ENCODE measurements at places on chromosomes 12 and 14. TPM values are rescaled to one million over a fixed set of nuclear protein-coding genes. Genes with fewer than 3 reads are reported as not detected.

GRCh38 chr14:22226381-22226780 lies 362.6 kb downstream of the DAD1 start:
- DNase-seq: peak; percentile 87

DNA sequence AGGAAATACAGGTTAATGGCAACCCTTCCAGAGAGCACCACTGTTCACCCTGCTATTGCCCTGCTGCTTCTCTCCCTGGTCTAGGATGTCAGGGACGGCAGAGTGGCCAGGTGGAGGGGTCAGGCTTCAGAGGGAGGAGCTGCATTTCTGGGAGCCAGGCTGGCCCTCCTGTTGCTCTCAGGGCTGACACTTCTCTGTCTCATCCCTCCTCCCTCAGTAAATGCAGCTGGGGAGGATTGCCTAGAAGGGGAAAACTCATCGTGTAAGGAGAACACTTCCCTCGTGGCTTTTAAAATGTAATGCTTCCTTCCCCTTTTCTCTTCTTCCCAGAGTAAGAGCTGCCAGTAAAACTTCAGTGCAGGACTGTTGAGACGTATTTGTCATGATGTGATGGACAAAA lies 20.8 kb downstream of the SUSD6 start:
- no peak for DNase-seq

Gene PITPNM2
- polyA plus RNA-seq: 9.6 TPM

Gene GALNT9
- 2.4 TPM for polyA plus RNA-seq

Gene TPH2
- polyA plus RNA-seq: not detected

DNA sequence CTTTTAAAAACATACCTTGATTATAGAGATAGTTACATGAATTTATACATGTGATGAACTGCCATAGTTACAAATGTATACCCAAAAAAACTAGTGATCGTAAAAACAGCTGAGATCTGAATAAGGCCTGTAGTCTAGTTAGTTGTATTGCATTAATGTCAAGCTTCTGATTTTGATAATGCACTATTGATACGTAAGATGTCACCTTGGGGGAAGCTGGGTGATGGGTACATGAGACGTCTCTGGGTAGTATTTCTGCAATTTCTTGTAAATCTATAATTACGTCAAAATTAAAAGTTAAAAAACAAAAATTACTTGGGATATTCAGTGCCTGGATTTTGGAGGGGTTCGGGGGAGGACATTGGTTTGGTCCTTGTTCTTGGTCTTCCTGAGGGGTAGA lies 144.4 kb downstream of the SAMD4A start:
- DNase-seq: no peak

DNA sequence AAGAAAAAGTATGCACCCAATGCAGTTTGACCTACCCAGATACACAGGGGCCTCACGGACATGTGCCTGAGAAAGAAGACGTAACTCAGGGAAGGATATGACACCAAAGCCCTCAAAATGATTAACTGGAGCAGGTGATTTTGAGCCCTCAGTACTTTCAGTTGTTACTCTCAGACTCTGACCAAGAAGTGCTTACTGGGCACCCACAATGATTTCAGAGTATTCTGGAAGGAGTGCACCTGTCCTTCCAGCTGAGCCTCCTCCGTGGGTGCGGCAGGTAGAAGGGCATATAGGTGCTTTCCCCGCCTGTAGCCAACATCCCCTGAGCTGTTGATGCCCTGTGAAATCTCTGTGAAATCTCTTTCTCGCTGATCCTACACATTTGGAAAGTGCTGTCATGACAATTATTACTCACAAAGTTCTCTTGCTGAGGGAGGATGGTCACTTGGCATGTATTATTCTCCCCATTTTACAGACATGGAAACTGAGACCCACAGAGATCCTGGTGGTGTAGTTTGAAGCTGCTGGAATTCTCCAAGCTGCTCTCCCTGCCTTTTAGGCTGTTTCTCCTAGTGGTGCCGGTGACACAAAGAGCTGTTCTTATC lies 154.3 kb upstream of the CCND2 start:
- DNase-seq: peak; percentile 71

DNA sequence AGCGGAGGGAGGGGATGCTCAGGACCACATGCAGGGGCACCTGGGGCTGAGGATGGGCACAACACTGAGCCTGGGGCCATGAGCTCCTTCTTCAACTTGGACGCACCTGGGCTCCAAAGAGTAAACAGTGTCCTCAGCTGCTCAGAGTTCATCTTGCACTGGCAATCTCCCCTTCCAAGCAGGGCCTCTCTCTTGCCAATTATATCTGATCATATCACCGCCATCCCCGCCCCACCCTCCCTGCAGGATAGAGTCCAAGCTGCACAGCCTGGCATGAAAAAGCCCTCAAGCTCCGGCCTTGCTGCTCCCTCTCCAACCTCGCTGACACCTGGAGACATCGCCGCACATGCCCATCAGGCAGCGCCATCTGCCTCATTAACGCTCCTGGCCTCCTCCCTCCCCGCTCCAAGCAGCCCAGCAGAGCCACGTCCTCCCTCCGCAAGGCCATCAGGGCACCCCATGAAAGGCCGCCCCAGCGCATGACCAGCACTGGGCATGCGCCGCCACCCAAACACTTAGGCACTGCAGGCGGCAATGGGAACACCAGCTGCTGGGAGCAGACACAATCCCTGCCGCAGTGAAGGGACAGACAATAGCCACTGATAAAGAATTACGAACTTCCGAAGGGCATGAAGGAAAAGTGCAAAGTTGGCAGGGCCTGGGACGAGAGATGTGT lies 88.8 kb downstream of the CHGA start:
- DNase-seq: no peak

DNA sequence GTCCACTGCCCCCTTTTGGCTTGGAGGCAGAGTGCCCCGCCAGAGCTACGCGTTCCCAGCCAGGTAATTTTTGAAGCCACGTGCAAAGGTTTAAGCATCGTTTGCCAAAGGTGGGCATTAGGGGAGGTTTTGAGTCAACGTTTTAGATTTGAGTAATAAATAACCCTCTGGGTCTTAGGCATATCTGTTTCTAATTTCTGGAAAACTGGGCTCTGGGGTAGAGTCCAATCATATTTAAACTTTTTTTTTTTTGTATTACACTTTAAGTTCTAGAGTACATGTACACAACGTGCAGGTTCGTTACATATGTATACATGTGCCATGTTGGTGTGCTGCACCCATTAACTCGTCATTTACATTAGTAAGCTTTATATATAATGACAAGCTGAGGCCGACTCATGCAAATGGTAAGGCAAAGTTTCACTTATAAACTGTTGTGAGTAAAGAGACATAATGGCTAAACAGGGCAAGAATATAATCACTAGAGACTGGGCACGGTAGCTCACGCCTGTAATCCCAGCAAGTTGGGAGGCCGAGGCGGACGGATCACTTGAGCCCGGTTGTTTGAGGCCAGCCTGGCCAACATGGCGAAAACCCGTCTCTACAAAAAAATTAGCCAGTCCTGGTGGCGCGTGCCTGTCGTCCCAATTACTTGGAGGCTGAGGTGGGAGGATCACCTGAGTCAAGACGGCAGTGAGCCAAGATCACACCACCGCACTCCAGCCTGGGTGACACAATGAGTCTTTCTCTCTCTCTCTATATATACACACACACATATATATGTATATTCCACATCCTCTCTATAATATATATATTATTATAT lies 491 bp upstream of the NR2C1 start:
- no peak for DNase-seq

DNA sequence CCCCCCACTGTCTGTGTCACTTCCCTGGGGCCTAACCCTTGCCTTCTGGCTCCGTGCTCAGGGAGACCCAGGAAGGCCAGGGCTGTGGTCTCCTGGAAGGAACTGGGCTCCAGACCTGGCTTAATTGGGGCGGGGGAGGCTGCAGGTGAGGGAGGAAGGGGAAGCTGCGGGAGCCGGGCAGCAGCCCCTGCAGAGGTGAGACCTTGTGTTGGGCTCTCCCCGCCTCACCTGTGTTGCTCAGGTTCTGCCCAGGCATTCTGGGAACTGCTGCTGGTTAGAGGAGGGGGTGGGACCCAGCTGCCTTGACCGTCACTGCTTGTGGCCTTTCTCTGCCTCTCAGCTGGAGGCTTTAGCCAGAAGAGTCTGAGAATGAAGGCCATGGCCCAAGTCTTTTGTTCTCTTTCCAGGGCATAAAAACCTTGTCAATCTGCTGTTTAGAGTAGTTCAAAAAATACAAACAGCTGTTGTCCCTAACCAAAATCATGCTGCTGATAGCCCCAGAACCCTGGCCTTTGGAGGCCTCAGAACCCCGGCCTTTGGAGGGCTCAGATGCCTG lies 247.6 kb downstream of the CHST11 start:
- no peak for DNase-seq

DNA sequence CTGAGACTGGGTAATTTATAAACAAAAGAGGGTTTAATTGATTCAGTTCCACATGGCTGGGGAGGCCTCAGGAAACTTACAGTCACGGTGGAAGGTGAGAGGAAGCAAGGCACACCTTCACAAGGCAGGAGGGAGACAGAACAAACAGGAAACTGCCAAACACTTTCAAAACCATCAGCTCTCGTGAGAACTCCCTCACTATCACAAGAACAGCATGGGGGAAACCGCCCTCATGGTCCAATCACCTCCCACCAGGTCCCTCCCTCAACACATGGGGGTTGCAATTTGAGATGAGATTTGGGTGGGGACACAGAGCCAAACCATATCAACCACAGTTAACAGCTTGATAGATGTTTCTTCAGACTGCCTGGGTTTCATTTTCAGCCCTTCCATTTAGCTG lies 6.2 kb upstream of the GNPNAT1 start:
- DNase-seq: no peak

Gene POLE2
- polyA plus RNA-seq: 1.4 TPM

- no peak for DNase-seq
These were observed 92.4 kb downstream of the SAMD4A start for GRCh38 chr14:54659365-54659764.

Gene COA8
- polyA plus RNA-seq: 7.5 TPM

DNA sequence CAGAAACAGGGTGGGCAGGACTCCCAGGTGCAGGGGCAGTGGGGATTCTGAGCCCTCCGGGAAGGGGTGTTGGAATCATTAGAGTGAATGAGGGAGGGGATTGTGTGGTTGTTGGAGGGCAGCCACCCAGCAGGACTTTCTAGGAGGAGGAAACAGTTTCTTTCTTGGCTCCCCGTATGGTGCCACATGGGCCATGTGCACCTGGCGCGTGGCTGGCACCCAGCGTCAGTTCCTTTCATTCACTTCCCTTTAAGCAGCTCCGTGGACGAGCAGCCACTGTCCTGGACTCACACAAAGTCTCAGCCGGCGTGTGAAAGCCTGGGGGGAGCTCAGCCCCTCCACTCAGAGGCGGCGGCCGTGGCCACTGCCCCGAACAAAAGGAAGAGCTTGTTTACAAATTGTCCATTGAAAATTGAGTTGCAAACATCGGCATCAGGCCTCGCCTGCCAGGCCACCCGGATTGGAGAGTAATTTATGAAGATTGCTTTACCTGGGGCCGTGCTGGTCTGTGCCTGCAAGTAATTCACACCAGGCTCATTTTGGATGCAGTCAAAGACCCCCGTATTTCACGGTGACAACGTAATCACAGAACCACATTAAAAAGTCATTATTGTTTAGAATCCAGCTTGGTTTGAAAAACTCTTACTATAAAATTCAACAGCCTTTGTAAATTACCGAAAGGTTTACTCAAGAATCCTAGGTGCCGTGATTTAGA lies 101.7 kb upstream of the C14orf180 start:
- DNase-seq: no peak

DNA sequence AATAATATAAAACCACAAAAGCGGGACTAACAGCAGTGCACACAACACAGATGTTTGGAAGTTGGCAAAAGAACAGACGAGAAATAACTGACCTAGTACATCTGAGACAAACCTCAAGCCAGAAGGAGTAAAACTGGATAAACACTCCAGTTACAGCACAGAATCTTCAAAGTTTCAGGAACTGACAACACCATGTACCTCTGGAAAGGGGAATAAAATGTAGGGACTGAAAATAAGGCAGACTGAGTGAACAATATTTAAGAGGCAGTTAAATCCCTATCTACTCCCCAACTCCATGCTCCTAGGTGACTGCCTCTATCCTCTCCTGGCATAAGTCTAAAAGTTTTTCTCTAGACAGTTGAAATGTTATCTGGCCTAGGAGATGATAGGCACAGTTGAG lies 57.9 kb downstream of the ZFYVE21 start:
- no peak for DNase-seq

DNA sequence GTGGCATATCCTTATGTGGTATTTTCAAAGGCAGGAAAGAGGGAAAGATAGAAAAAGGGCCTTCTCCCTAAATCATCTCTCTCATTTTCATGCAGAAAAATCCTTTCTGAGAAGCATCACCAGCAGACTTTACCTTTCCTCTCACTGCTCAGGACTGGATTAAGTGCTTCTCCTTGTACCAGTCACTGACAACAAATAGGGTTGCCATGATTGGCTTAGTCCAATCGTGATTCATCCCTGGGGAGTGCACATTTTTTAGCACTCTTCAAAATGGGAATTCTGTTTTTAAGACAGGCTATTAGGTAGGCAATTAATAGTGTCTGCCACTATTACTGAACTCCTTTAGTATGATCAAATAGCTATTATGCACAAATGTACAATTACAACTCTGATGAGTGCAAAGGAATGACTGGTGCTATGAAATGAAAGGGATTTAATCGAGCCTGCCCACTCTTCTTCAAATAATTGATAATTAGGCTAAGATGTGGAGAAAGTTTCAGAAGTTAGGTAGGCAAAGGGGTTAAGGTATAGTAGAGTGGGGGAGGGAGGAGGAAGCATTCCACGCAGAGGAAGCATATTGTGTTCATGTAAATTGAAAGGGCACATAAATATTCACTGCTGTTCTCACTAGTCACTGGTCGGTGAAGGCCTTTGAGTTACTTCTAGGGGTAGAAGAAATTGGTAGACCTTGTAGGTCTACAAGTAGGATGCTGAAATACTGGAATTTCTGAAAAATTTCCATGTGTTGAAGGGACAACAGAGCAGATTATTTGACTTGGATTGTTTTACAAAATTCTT lies 84.0 kb downstream of the MSRB3 start:
- DNase-seq: no peak

Gene CLEC4D
- polyA plus RNA-seq: not detected

DNA sequence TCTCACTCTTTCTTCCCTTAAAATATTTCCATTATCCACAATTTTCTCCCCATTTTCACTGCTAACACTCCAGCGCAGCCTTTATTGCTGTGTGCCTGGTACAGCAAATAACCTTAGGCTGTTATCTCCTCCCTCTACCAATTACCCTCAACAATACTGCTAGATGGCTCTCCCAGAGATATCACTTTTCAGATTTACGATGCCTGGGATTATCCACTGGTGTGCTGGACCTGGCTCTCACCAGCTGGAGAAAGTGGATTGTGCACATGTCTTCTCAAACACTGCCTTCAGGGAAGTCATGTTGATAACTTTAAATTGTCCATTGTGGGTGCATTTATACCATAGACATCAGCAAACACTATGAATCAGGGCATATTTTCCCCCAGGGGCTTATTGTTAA lies 101.9 kb upstream of the ADAMTS20 start:
- no peak for DNase-seq

GRCh38 chr12:2373307-2373706 lies 320.5 kb downstream of the CACNA1C start:
- DNase-seq: no peak

GRCh38 chr12:13973996-13974395 lies 7.4 kb downstream of the GRIN2B start:
- DNase-seq: no peak

All from B cell (primary cell).